ENCODE measurements at places on chromosomes 1 and 21.

GRCh38 chr1:226086776-226087175 is 24.3 kb downstream of the H3-3A start:
- peak; percentile 54 for DNase-seq

- no peak for DNase-seq
Observed at GRCh38 chr1:219460896-219461815, 151.7 kb downstream of the ZC3H11B start.

GRCh38 chr1:13930151-13930550 is 230.2 kb downstream of the PRDM2 start:
- no peak for DNase-seq

GRCh38 chr1:7366955-7367665 is 404.0 kb upstream of the VAMP3 start:
- no peak for DNase-seq

- no peak for DNase-seq
Observed at GRCh38 chr1:61012341-61012761, 70.0 kb upstream of the NFIA start.

- DNase-seq = no peak
Observed at GRCh38 chr21:15445327-15445726, 284.5 kb upstream of the USP25 start.

- DNase-seq = peak; percentile 17
Observed at GRCh38 chr1:16243215-16243610, 6.2 kb upstream of the CPLANE2 start.

DNA sequence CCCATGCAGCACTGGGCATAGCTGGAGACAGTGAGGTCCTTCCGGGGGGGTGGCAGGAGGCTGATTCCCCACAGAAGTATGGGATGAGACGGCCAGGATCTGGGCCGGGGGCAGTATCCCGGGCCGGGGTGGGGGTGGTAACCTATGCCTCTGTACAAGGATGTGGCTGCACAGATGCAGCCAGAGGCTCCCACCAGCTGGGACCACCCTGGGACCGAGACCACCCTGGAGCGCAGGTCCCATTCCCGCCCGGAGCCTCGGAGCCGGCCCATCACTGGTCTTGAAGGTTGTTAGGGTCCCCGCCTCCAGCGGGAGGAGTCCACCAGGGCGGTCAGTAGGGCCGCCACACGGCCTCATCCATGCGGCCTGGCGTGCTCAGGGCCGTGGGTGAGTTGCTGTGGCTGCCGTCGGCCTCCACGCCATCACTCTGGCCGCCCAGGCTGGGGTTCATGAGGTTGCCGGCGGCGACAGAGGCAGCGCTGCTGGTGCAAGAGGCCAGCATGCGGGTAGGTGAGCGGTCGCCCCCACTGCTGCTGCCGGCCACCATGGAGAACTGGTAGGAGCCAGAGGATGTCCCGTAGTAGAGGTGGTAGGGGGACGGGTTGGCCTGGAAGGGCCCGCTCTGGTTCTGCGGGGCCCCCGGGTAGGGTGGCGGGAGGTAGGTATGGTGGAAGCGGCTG is 28.1 kb downstream of the RUNX3 start:
- peak; percentile 44 for DNase-seq

- DNase-seq = no peak
Observed at GRCh38 chr1:22753481-22753971, 42.9 kb downstream of the EPHB2 start.

DNA sequence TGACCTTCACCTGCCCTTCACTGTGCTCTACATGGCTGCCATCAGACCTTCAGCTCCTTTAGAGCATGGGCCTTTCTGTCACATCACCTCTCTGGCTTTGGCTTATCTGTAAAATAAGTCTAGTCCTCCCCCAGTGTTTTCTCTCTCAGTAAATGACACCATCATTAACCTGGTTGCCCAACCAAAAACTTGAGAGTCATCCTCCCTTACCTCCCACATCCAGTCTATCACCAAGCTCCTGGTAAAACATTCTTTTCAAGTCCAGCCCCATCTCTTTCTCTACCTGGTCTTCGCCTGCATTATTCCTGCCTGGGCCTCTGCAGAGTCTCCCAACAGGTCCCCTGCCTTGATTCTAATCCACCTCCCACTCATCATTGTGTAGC is 13.1 kb downstream of the SLC26A9 start:
- DNase-seq = no peak

- DNase-seq = no peak
Observed at GRCh38 chr1:198435056-198435455, 105.4 kb downstream of the ATP6V1G3 start.

GRCh38 chr21:15094706-15095105 is 29.9 kb upstream of the NRIP1 start:
- DNase-seq = no peak

DNA sequence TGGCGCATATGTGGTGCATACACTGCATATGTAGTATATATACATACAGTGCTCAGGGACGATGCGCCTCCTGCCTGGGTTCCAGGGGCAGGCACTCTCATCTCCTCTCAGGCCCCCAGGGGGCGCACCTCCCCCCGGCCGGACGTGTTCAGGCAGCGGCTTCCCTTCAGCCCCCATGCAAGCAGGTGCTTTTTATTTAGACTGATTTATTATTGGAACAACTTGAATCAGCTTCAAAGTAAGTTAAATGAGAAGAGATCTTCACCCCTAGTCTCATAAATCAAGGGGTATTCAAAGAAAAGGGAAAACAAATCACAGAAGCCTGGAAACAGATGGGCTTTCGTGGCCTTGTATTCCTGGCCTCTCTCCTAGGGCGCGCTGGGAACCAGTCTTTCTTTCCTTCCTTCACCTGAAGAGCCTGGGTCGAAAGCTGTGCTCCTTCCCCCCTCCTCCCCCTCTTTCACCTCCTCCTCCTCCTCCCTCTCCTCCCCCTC is 64.6 kb downstream of the UBIAD1 start:
- DNase-seq = no peak

DNA sequence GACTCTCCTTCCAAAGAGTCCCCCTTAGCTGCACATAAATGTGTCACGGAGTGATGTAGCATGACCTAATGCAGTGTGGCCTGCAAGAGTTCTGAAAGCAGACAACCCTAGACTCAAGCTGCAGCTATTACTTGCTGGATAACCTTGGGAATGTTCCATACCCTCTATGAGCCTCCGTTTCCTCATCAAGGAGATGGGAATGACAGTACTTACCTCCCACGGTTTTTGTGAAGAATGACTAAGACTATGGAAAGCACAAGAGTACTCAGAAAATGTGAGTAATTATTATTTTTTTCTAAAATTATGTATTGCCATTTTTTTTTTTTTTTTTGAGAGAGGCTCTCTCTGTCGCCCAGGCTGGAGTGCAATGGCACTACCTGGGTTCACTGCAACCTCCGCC is 3.0 kb downstream of the TTC39A start:
- no peak for DNase-seq

DNA sequence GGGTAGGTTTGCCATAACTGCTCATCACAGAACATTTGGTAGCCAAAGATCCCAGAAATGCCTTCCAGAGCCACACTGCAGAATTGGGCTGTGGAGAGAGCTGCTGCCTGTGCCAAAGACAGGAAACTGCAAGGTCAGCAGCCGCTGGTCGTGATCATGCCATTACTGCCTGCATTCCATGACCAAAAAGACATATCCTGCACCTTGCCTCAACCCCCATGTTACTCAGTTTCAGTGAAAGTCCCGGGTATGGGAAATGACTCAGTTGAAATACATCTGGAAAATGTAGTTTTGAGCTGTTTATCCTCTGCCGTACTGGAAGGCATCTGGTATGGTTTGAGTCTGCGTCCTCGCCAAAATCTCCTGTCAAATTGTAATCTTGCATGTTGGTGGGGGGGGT is 161.7 kb downstream of the FCRL5 start:
- DNase-seq = no peak

- DNase-seq = no peak
Observed at GRCh38 chr1:54207287-54207686, 7.3 kb downstream of the MRPL37 start.

GRCh38 chr1:32773018-32773763 is 44.0 kb downstream of the YARS1 start:
- DNase-seq = peak; percentile 83

DNA sequence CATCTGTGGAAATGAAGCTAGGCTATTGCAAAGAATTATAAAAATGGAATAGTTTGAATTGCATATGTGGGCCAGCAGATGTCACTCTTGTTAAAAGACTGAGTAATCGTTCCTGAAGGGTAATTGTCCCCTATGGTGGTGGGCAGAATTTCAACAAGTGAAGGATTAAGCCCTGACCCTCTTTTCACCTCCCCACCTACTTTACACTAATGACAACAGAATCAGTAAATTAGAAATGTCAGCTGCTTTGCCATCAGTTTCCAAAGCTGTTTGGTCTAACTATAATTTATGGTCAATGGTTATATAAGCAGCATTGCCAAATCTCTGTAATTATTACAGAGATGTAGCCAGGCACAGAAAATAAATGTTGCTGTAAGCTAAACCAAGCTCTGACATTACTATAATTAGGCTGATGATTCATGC is 898.6 kb downstream of the AMY1C start:
- no peak for DNase-seq

DNA sequence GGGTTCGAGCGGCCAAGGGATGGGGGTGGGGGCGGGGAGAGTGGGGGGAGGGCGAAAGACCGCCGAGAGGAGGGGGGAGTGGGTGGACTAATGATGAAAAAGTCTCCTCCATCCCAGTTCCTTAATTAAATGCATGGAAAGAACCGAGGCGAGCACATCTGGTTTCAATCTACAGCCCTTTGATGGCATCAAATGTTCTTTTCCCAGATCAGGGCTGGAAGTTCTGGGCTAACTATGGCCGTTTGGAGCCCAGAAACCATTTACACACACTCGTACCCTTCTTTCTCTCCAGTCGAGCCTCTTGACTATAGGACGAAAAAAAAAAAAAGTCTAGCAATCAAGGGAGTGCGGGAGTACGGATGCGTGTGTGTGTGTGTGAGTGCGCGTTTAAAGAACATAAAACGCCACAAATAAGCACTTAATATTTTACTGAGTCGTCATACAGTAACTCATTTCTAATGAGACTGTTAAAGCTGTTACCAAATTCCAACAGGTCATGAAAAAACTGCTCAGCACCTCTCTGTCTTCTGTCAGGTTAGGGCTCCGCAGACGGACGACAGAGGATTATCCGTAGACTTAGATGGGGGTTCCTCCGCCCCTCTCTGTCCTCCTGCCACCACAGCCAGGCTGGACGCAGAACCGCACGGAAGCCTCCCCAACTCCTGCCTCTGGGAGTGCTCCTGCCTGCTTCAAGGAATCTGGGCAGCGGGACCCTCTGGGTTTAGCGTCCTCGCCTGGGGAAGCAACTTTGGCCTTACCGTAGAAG is 2.1 kb upstream of the PRRX1 start:
- DNase-seq = peak; percentile 82

DNA sequence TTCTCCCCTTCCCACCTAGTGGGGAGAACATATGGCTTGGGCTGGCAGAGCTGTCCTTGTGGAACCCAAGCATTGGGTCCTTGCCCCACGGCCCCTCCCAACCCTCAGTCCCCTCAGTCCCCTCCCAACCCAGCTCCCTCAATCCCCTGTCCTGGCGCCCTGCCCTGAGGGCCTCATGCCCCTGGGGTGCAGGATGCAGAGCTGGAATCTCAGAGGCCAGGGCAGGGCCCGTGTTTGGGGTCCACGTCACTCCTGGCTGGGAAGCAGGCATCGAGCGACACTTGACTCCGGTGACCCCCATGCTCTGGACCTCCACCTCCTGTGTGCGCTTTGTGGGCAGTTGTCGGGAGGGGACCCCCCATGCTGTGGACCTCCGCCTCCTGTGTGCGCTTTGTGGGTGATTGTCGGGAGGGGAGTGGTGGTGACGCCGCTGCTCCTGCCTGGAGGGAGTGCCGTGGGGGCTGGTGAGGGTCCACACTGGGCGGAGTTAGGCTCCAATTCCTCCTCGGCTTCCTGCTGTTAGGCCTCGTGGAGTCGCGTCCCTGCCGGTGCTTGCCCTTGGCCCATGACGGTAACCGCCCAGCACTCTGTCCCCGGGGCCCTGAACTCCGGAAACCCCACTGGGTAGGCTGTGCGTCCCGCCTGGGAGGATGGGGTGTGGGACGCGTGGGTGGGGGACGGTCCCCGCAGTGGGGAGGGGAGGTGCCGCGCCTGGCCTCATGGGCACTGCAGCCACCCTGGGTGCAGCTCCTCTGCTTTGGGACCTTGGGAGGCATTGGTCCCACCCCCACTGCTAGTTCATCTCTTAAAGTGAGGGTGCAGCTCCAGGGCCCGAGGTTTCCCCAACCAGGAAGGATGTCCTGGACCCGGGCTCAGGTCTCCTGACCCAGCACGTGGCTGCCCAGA is 31.2 kb downstream of the SLX9 start:
- DNase-seq = no peak

GRCh38 chr1:158563853-158564252 is 6.5 kb downstream of the OR6P1 start:
- no peak for DNase-seq

GRCh38 chr1:97247196-97247595 is 525.6 kb downstream of the PTBP2 start:
- DNase-seq = no peak

DNA sequence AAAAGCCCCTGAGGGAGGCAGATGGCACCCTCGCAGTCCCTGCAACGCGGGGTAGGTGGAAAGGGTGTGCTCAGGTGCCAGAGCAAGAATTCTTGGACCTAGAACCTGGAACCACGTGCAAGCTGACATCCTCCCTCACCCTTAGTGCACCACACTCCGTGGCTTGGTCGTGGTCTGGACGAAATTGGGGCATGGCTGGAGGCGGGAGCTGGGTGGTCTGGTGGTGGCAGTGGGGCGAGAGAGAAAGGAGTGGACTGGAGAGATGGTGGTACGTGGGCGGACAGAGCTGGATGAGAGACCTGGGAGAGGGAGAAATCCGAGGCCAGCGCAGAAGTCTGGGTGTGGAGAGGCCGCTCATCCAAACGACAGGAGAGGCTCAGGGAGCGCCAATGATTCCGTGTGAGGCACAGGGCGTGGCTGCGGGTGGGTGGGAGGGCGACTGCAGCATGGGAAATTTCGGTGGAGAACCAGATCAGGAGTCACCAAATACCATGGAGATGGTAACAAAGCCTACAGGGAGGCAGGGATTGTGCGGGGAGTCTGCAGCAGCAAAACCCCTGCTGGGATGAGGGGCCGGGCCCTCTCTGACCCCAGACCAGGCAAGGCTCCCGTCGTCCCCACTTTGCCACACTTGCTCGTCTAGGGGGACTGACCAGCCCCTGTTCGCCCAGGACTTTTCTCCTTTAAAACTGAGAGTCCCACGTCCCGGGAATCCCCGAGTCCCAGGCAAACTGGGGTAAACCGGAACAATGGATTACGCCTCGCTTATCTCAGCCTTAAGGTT is 31.9 kb downstream of the CDCP2 start:
- no peak for DNase-seq

DNA sequence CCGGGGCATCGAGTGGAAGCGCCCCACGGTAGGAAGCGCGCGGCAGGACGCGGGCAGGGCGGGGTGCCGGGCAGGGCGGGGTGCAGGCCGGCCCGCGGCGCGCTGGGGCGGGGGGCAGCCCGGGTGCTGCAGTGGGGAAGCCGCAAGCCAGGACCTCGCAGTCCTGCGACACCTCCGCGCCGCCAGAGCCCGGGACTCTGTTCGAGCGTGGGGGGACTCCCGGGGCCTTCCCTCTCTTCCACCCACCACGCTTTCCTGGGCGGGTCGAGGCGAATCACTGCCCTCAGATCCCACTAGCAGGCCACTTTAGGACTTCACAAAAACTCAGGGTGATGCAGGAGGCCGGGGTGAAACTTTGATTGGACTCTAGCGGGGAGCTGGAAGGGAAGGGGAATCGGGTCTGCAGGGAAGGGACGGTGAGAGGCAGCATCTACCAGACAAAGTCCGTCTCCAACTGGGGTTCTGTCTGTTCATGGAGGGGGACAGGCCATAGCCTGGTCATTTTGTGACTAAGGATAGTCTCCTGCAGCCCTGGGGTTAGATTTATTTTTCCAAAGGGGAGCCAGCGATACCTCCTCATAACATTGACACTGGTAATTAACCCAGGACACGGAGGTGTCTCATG is 623 bp downstream of the CAPN2 start:
- DNase-seq = peak; percentile 83

Data from aorta (tissue), 5 donors.